ENCODE measurements at places on chromosomes 7 and 10.

DNA sequence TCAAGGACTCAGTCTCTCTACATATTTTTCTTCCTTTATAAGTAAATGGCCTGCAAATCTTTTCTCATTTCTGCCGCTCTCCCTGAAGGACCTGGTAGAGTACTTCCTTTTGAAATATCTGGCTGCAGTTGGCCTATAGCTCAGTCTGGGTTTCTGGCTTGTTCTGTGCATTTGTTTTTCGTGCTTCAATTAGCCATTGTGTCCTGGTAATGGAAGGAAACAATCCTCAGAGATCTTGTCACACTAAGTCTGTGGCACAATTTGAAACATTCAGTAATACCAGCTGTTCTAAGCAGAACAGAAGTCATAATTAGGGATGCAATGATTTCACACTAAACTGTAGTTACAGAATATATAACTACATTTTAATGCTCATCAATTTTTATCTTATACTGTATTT lies 545.0 kb downstream of the NRG3 start:
- DNase-seq: no peak

DNA sequence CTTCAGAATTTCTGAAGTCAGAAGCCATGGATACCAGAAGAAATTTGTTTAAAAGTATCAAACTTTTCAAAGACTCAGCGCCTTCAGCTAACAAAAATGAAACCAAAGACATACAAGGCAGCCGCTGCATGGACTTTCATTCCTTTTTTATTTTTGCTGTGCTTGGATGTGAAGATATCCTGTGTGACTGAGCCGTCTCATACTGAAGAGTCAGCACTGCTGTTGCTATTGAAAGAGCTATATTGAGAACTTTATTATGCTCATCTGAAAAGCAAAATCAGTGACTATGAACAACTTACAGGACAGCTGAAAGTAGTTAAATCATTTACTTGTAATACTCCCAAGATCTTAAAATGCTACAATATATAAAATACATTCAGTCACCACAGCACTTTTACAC lies 809.2 kb downstream of the NXPH1 start:
- DNase-seq: no peak

DNA sequence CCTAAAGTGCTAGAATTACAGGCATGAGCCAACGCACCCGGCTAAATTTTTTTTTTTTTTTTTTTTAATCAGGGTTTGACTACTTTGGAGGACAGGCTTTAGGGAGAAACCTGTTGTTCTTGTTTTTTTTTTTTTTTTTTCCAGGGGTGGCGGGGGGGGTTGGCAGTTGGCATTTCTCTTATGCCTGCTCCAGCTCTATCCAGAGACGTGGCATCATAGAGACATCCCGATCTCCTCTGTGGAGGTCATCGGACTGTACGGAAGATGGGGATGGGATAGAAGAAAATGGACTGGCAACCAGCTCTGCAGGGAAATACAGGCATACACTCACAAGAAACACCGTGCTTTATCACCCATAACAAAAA lies 130.8 kb downstream of the PRPF18 start:
- DNase-seq: no peak

GRCh38 chr7:2602406-2603043 lies 29.3 kb upstream of the TTYH3 start:
- no peak for DNase-seq

- no peak for DNase-seq
Observed at GRCh38 chr7:67866812-67867211, 870.2 kb downstream of the TYW1 start.

DNA sequence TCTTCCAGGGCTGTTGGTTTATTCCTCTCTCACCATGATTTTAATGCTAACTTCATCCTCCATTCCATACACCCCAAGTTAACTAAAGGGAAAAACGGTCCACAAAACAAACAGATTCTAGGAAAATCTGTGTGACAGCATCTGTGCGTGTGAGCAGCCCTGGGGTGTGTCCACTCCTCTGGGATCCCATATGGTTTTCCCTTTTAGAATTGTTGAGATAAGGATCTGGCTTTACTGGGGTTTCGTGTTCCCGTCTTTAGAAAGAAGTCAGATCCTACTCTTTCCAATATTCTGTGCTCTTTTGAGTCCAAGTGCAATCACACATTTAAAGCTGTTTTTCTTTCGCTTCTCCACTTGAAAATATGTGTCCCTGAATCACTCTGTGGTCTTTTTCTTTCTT lies 257.1 kb downstream of the KLF6 start:
- no peak for DNase-seq

GRCh38 chr7:77479536-77480088 lies 57.5 kb upstream of the PTPN12 start:
- no peak for DNase-seq

- DNase-seq: no peak
Observed at GRCh38 chr7:105261689-105262088, 127.0 kb downstream of the SRPK2 start.

DNA sequence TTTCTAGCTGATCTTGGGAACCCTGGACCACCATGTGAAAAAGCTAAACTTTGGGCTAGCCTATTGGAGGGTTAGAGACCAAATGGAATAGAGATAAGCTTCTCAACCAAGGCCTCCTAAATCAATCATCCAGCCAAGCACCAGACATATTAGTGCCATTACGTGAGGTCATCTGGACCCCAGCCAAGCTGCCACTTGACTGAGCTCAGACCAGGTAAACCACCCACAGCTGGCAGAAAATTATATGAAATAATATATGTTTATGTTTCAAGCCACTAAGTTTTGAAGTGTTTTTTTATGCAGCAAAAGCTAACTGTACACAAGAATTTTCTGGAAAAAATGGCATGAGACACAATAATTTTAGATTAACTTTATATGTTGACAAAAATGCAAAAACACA lies 82.6 kb upstream of the PCGF5 start:
- no peak for DNase-seq

DNA sequence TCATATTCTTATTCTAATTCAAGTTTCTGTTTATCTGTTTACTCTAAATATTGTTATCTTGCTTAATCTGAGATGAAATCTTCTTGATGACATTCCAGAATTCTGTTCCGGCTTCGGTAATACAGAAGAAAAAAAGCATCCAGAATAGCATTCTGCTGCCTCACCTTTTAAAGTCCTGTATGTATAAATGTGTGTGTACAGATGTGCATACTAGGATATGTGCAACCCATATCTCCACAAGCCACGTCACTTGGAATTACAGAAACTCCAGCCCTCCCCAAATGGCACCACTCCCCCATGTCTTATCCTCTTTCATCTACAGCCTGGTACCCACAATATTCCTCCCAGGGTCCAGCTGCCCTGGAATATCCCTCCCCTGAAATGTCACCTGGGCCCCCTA lies 27.9 kb upstream of the USP6NL start:
- DNase-seq: no peak

DNA sequence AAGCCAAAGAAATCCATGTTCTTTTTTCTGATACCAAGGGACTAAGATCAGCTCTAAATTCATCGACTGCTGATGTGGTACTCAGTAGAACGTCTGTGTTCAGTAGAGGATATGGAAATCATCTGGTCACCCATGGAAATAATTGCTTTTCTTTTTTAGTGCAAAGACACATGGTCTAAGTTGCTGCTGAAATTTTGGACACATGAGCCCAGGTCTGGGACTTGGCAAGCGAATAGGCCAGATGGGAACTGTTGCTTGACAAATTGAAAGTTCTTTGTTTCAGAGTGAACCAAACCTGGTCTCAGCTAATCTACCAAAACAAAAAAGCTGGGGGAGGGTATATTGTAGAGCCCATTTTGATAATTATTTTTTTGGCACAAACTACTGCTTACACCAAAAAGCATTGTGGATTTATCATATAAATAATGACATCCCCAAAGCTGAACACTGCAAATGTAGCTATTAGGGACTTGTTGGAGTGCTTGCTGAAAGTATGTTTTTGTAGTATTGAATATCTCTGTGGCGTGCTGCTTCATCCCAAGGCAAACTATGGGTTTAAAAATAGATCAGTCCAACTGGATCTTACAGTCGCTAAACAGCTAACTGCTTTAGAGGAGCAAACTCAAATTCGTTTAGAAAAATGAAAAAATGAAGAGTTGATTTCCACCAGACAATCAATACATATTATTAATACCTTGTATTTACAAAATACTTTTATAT lies 144.7 kb downstream of the TRIL start:
- no peak for DNase-seq

- peak; percentile 23 for DNase-seq
Observed at GRCh38 chr10:119750391-119751230, 24.8 kb downstream of the INPP5F start.

DNA sequence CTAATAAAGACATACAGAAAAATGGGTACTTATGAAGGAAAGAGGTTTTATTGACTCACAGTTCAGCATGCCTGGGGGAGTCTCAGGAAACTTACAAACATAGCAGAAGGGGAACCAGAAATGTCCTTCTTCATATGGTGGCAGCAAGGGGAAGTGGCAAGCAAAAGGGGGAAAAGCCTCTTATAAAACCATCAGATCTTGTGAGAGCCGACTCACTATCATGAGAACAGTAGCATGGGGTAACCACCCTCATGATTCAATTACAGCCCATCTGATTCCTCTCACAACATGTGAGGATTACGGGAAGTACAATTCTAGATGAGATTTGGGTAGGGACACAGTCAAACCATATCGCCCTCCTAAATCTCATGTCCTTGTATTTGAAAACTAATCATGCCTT lies 1305.4 kb upstream of the SORCS1 start:
- DNase-seq: no peak

GRCh38 chr7:15828881-15829280 lies 142.4 kb upstream of the MEOX2 start:
- no peak for DNase-seq

DNA sequence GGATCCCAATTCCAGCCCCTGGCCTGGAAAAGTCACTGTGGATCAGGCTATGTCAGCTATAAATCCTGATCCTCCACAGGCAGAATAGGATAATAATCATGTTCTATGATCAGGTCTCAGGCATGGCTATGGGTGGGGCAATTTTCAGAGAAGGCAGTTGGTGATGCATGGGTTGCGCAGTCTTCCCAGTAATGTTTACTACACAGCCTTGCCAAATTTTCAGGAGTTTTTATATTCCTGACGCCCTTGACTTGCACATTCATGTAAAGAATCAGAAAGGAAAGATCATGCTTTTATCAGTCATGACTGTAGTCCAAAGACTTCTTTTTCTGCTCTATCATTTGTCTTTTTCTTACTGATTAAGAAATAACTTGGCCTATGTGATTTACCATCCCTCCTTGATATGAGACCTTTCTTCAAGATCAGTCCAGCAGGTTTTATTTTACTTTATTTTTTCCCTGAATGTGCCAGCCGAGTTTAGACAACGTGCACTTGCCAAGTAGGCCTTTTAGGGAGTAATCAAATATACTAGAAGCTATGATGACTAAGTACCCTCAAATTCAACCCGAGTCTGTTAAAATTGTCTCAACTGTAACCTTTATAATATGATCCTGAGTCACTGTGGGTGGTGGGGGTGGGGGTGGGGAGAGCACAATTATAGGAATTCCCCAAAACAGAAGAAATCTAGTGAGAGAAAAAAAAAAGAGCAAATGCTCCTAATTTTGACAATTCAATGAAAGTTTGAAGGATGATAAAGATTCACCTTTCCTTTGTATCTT lies 31.9 kb downstream of the ARL4A start:
- DNase-seq: no peak

DNA sequence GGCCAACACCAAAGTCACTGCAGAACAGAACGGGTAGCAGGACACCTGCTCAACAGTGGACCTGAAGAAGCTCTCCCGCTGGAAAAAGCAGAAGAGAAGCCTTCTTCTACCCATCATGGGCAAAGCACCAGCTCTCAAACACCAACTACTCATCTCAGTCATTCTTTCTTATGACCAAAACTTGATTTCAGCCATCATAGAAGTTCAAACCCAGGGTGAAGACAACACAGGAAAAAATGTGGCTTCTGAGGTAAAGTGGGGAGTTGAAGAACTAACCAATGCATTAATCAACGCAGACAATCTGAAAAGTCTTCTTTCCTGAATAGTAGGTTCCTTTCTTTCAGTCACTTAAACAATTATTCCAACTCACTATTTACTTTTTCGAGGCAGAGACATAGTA lies 83.3 kb downstream of the ELMO1 start:
- DNase-seq: no peak

DNA sequence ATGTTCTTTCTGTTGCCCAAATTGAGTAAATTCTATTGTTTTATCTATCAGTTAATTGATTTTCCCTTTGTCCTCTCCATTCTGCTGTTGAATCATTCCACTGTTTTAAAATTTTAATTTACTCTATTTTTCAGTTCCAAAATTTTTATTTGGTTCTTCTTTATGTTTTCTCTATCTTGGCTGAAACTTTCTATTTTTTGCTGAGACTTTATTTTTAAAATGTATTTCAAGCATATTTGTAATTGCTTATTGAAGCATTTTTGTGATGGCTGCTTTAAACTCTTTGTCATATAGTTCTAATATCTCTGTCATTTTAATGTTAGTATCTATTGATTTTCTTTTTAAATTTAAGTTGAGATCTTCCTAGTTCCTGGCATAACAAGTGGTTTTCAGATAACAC lies 60.5 kb downstream of the OR13A1 start:
- DNase-seq: no peak

DNA sequence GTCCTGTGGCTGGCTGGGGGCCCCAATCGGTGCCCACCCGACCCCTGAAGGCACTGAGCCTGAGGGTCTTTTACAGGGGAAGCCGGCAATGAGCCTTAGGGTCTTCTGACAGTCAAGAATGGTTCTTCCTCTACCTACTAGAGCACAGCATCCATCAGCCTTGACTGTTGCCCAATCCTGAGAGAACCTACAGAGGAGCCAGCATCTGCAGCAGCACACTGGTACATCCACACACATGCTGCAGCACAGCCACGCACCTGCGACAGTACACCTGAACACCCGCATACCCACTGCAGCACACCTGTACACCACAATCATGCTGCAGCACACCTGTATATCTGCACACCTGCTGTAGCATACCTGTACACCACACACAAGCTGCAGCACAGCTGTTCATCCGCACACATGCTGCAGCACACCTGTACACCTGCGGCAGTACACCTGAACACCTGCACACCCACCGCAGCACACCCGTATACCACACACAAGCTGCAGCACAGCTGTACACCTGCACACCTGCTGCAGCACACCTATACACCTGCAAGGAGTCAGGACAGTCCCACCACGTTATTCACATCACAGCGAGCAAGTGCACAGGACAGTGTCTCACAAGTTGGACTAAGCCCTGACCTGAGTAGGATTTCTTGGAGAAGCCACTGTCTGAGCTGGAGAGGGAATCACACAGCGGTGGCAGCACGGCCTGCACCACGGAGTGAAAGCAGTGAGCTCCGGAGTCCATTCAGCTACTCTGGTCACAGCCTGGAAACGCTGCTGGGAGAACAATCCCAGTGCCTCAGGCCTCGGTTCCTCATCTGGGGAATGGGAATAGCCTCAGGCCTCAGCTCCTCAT lies 56.4 kb downstream of the VIPR2 start:
- no peak for DNase-seq
